Chondrocyte (in vitro differentiated cells): ENCODE measurements at places on chromosomes 2 and 18.

DNA sequence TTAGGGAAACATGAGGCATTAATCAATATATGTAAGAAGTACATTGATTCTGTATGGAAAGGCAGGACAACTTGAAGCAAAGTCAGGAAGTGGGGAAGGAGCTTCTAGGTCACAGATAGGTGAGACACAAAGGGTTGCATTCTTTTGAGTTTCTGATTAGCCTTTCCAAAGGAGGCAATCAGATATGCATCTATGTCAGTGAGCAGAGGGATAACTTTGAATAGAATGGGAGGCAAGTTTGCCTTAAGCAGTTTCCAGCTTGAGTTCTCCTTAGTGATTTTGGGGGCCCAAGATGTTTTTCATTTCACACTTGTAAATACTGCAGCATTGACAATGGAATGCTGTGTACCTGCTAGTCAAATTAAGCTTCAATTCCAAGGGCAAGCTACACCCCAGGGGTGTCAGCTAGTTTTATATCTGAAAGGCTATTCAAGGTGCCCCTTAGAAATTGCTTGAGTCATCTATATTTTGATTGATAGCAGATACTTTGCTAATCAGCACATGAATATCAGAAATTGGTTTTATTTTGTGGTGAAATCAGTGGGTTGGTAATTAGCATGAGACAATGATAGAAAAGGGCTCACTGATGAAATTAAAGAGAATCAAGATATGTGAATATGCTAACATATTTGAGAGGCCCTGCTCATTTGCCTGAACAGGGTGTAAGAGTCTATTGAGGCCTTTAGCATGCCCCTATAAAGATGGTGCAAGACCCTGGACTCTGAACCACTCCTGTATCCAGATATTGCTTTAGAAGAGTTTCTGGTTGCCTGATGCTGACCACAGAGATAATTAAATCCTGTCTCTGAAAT is 131.5 kb downstream of the TMEM17 start:
- no peak for DNase-seq
- H3K36me3 ChIP-seq = peaks cover 2% of the 10 kb centered on the region

DNA sequence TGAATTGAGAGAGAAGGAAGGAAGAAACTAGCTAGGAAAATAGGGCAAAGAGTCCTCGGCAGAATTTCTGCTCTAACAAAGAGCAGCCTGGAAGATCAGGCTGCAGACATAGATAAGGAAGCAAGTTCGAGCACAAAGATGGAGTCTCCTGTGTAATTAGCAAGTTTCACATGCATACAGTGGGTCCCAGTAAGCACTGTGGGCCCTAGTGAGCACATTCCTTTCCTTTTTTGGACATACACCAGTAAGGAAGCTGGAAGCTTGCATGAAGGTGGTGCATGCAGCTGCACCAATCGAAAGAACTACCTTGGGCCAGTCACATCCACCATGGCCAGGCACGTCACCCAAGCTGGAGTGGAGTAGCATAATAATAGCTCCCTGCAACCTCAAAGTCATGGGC is 109.7 kb downstream of the NOL4 start:
- peaks cover 8% of the 10 kb centered on the region for H3K4me1 ChIP-seq
- H3K27me3 ChIP-seq = no peaks in the 10 kb centered on the region
- DNase-seq = no peak
- no peaks in the 10 kb centered on the region for H3K36me3 ChIP-seq
- no peak overlapping the region for H3K27ac ChIP-seq
- no peak overlapping the region for H3K4me3 ChIP-seq

DNA sequence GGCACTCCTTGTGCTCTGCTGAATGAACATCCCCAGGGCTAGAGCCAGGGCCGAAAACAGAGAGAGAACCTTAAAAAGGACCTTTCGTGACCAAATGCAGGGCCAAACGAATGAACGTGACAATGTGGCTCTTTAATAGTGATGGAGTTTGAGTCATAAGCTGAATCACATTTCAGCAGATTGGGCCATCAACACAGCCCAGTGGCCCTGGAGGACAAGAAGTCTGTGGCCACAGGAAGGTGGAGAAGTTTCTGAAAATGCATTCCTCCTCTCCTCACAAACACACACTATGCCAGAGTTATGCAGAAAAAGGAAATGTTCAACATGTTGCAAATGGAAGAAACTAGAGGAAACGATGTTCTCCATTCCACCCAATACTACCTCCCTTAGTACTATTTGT is 415.8 kb downstream of the HRH4 start:
- H3K27ac ChIP-seq = no peak overlapping the region
- H3K4me1 ChIP-seq = peaks cover 16% of the 10 kb centered on the region
- DNase-seq = no peak

DNA sequence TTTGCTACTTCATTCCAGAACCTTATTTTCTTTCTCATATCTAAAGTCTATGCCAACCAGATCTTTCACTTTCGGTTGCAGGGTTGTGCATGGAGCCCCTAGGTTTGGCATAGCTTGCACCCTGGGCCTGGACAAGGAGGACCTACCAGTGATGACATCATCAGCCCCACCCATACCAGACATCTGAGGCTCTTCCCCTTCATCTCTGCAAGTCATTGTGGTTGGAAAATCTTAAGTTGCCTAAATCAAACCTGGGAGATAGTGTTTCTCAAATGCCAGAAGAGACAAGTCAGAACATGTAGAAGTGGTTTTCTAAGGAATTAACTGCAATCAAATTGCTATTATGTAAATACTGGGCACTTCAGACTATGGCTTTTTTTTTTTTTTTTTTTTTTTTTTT is 363.3 kb downstream of the ZNF516 start:
- peaks cover 3% of the 10 kb centered on the region for H3K36me3 ChIP-seq
- no peaks in the 10 kb centered on the region for H3K4me1 ChIP-seq
- no peak for DNase-seq
- H3K27ac ChIP-seq = no peak overlapping the region

DNA sequence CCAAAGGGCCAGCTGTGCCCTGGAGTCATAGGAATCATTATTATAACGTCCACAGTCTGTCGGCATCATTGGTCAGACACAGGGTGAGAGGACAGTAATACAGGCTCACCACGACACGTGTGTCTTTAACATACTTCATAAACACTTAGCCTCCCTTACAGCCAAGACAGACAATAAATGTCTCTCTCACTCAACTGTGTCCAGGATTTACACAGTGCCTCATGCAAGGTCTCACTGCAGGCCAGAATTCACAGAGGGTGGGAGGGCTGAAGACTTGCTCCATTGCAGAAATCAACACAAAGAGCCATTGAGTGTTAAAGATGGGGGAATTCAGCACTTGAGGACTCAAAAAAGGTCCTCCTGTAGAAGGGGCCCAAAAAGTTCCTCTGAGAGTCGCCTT is 210.5 kb downstream of the BCL2 start:
- no peaks in the 10 kb centered on the region for H3K36me3 ChIP-seq
- no peak for DNase-seq
- H3K4me3 ChIP-seq = no peak overlapping the region
- H3K4me1 ChIP-seq = peaks cover 32% of the 10 kb centered on the region
- no peaks in the 10 kb centered on the region for H3K27me3 ChIP-seq

DNA sequence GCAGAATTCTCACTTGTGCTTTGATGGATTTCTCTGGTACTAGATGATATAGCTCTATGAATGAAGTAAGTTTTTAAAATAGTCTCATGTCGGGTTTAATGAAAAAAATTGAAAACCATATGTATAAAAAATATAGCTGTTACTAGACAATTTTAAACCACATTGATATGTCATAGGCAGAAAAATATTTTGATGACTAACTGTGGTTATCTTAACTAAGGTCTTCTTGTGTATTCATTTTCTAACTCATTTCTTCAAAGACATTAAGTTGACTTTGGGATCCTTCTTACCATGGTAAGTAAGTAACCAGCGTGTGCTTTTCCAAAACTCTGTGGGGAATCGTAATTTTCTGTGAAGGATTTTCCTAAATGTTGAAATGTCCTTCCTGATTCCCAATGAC is 160.9 kb upstream of the COL3A1 start:
- no peak overlapping the region for H3K4me3 ChIP-seq
- H3K36me3 ChIP-seq = no peaks in the 10 kb centered on the region
- no peak for DNase-seq
- peak overlapping the region; percentile 41 for H3K27ac ChIP-seq
- no peaks in the 10 kb centered on the region for H3K27me3 ChIP-seq
- peaks cover 51% of the 10 kb centered on the region for H3K4me1 ChIP-seq

DNA sequence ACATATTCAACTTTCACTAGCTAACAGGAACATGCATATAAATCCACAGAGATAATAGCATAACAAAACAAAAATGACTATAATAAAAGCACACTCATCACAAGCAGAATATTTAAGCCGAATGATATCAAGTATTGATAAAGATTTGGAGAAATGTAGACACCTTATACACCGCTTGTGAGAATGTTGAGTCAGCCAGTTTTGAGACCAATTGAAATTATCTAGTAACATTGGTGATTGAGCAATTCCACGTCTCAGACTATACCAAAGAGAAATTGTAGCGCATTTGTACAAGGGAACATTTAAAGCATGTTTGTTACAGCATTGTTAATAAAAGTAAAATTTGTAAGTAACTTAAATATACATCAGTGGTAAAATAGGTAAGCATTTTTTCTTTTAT is 402.9 kb upstream of the FIGN start:
- no peaks in the 10 kb centered on the region for H3K27me3 ChIP-seq
- H3K27ac ChIP-seq = no peak overlapping the region
- no peaks in the 10 kb centered on the region for H3K36me3 ChIP-seq
- no peak for DNase-seq

- no peak for DNase-seq
- peaks cover 28% of the 10 kb centered on the region for H3K4me1 ChIP-seq
- peaks cover 22% of the 10 kb centered on the region for H3K36me3 ChIP-seq
- no peaks in the 10 kb centered on the region for H3K27me3 ChIP-seq
- H3K4me3 ChIP-seq = peak overlapping the region; percentile 90
These were observed 848 bp downstream of the TMSB10 start for GRCh38 chr2:84906108-84906899.

GRCh38 chr2:145750144-145750543 is 1230.2 kb upstream of the ZEB2 start:
- DNase-seq = no peak
- H3K27me3 ChIP-seq = no peaks in the 10 kb centered on the region
- no peak overlapping the region for H3K4me3 ChIP-seq
- no peak overlapping the region for H3K27ac ChIP-seq
- H3K36me3 ChIP-seq = no peaks in the 10 kb centered on the region

GRCh38 chr2:103963146-103963725 is 890.7 kb upstream of the POU3F3 start:
- no peak overlapping the region for H3K4me3 ChIP-seq
- H3K27me3 ChIP-seq = peaks cover 4% of the 10 kb centered on the region
- DNase-seq = no peak
- H3K36me3 ChIP-seq = no peaks in the 10 kb centered on the region
- no peaks in the 10 kb centered on the region for H3K4me1 ChIP-seq

- H3K36me3 ChIP-seq = no peaks in the 10 kb centered on the region
- H3K27ac ChIP-seq = peak overlapping the region; percentile 41
- no peaks in the 10 kb centered on the region for H3K4me1 ChIP-seq
- H3K27me3 ChIP-seq = no peaks in the 10 kb centered on the region
- H3K4me3 ChIP-seq = no peak overlapping the region
These were observed 12.3 kb upstream of the C2orf42 start for GRCh38 chr2:70203086-70203485.

DNA sequence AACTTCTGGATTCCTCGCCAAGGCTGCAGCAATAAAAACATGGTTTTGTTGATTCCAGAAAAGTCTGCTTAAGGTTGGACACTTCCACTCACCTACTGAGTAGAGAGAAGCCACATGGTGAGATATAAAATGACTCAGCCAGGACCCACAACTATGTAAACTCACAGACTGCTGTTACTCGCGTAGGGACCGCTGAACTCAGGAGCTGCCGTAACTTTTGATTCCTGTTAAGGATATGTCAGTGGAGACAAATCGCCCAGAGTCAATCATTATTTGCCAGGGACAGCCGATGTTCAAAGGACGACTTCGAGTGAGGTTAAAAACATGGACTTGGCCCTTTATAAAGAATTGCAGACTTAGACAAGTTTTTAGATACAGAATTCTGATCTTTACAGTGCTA is 25.6 kb downstream of the CYB5A start:
- no peak for DNase-seq
- H3K27me3 ChIP-seq = no peaks in the 10 kb centered on the region
- H3K4me1 ChIP-seq = no peaks in the 10 kb centered on the region
- H3K36me3 ChIP-seq = peaks cover 2% of the 10 kb centered on the region

DNA sequence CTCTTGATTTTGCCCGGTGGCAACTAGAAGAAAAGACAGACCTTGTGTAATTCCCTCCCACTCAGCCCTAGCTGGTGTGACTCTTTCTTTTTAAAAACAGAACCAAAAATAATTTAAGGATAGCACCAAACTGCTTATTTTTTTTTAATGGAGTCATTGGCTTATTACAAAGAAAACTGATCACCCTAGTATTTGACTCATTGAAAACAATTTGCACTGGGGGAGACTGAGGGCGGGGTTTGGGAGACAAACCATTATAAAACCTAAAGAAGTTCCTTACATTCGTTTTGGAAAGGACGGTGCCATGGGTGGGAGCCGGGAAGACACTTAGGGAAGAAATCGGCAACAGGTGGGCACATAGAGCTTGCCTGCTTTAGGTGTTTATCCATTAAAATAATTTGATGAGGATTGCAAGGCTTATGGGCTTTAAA is 2.5 kb downstream of the PAX3 start:
- H3K27ac ChIP-seq = peak overlapping the region; percentile 54
- H3K4me3 ChIP-seq = no peak overlapping the region
- H3K4me1 ChIP-seq = peaks cover 39% of the 10 kb centered on the region
- H3K36me3 ChIP-seq = peaks cover 3% of the 10 kb centered on the region
- H3K27me3 ChIP-seq = peaks cover 84% of the 10 kb centered on the region

DNA sequence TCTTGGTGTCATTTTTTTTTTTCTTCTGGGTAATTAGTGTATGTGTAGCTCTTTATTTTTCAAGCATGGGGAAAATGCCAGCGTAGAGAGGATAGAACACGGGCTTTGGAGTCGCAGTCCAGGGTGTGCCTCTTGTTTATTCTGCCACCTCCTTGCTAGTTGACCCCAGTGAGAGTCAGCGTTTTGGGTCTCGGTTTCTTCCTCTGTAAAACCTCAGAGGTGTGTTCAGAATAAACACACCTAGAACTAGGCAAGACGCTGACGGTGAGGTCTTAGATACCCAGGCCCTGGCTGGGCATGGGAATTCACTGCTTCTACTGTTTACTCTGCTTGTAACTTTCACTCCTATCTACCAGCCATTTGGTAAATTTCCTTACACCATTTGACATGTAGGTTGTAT is 41.8 kb downstream of the ASAP2 start:
- H3K27ac ChIP-seq = peak overlapping the region; percentile 96
- H3K36me3 ChIP-seq = peaks cover 1% of the 10 kb centered on the region
- H3K27me3 ChIP-seq = no peaks in the 10 kb centered on the region
- H3K4me1 ChIP-seq = peaks cover 80% of the 10 kb centered on the region

DNA sequence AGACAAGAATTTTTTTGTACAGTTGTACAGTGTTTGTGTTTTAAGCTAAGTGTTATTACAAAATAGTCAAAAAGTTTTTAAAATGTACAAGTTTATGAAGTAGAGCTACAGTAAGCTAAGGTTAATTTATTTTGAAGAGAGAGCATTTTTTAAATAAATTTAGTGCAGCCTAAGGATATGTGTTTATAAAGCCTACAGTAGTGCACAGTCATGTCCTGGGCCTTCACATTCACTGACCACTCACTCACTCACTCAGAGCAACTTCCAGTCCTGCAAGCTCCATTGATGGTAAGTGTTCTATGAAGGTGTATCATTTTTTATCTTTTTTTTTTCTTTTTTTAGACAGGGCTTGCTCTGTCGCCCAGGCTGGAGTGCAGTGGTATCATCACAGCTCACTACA is 44.2 kb downstream of the SFXN5 start:
- no peak overlapping the region for H3K27ac ChIP-seq
- no peak overlapping the region for H3K4me3 ChIP-seq
- no peaks in the 10 kb centered on the region for H3K4me1 ChIP-seq
- H3K27me3 ChIP-seq = no peaks in the 10 kb centered on the region

- H3K4me3 ChIP-seq = no peak overlapping the region
- H3K36me3 ChIP-seq = no peaks in the 10 kb centered on the region
- peaks cover 26% of the 10 kb centered on the region for H3K27me3 ChIP-seq
- peaks cover 8% of the 10 kb centered on the region for H3K4me1 ChIP-seq
- no peak overlapping the region for H3K27ac ChIP-seq
These were observed 1.6 kb upstream of the TWIST2 start for GRCh38 chr2:238846378-238846627.
